ENCODE measurements at places on chromosomes 2 and 18. TPM values are rescaled to one million over a fixed set of nuclear protein-coding genes. Genes with fewer than 3 reads are reported as not detected.

DNA sequence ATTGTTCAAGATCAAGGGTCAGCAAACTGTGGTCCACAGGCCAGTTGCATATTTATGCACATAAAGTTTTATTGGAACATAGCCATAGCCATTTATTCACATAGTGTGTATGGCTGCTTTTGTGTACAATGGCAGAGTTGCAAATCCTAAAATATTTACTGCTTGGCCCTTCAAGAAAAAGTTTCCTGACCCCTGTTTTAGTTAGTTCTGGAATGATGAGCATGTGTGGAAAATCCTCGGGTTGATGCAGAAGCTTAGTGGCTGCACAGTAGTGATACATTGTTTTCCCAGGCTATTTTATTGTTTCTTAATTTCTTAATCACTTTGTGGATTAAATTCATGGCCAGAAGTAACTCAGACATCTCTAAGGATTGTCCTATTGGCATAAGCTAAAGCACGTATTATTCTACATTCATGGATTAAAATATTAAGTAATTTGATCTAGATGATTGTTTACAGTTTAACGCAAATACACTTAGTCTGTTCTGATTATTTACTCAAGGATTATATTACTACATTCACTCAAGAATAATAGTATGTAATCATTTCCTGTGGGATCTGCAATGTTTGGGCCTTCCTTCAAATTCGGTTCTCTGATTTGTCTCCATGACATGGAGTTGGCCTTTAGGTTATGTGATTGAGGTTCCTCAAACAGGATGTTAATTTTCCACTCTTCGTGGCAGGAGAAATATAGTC, 165.5 kb downstream of the TMEM247 start:
- DNase-seq: no peak

GRCh38 chr18:36265015-36265414, 32.5 kb upstream of the FHOD3 start:
- no peak for DNase-seq

Gene SOCS6
- 36.5 TPM for polyA plus RNA-seq

GRCh38 chr2:195468771-195469170, 188.3 kb upstream of the SLC39A10 start:
- no peak for DNase-seq

Gene KIF1A
- 0.26 TPM for polyA plus RNA-seq

DNA sequence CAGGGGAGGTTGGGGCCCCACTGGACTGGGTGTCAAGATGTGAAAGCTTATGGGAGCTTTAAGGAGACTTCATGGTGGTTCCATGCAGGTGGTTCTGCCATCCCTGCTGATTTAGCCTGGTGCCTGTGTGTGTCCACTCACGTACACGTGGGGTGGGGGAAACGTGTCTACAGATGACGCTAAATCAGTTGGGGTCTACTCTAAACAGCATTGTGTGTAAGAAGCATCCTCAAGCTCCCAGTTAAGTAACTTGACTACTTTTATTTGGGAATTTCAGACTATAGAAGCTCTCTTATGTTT, 47.1 kb downstream of the BCL2L11 start:
- no peak for DNase-seq

Gene DSEL
- 0.17 TPM for polyA plus RNA-seq

DNA sequence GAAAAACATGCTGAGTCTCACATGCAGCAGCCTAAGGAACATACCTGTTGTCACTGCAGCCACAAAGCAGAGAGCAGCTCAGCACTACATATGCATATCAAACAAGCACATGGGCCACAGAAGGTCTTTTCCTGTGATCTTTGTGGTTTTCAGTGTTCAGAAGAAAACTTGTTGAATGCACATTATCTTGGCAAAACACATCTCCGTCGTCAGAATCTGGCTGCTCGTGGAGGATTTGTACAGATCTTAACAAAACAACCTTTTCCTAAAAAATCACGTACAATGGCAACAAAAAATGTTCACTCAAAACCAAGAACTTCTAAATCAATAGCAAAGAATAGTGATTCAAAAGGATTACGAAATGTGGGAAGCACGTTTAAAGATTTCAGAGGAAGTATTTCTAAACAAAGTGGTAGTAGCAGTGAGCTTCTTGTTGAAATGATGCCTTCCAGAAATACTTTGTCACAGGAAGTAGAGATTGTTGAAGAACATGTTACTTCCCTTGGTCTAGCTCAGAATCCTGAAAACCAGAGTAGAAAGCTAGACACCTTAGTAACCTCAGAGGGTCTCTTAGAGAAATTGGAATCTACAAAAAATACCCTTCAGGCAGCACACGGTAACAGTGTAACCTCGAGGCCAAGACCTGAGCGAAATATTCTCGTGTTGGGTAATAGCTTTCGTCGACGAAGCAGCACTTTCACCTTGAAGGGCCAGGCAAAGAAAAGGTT, 34.1 kb downstream of the ZNF407 start:
- no peak for DNase-seq

Gene MC5R
- polyA plus RNA-seq: not detected

- DNase-seq: no peak
These were observed 441.8 kb downstream of the CMPK2 start for GRCh38 chr2:6423944-6424343.

Gene SOWAHC
- 13.4 TPM for polyA plus RNA-seq

DNA sequence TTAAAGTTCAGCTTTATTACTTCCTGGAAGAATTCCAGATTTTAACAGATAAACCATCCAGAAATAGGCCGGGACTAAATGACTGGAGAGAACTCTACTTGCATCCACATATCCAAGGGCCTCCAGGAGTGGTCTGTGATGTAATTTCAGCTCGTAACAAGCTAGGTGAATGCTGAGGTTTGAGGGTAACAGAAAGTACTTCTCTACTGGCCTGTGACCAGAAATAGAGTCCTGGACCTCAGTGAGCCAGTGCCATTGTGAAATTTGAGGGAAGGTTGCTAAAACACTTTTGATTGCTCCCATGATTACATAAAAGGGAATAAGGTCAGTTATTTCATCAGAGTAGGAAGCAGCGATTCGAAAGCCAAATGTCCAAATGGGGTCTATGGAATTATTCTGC, 158.1 kb downstream of the DOCK10 start:
- no peak for DNase-seq

DNA sequence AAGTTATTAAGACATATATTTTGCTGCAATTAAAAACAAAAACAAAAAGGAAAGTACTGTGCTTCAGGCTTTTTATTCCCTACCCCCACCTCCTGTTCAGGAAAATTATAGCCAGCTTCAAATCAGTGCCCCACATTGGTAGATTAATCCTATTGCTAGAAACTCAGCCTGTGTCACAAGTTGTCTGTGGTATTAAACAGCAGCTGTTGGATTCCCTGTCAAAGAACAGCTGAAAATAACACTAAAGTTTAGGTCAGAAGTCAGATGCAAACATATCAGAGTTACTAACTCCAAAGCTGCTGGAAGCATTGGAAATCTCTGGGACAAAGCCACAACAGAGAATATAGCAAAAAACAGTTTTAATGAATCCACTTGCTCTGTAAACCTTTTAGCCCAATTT, 818 bp upstream of the CCDC141 start:
- DNase-seq: no peak

DNA sequence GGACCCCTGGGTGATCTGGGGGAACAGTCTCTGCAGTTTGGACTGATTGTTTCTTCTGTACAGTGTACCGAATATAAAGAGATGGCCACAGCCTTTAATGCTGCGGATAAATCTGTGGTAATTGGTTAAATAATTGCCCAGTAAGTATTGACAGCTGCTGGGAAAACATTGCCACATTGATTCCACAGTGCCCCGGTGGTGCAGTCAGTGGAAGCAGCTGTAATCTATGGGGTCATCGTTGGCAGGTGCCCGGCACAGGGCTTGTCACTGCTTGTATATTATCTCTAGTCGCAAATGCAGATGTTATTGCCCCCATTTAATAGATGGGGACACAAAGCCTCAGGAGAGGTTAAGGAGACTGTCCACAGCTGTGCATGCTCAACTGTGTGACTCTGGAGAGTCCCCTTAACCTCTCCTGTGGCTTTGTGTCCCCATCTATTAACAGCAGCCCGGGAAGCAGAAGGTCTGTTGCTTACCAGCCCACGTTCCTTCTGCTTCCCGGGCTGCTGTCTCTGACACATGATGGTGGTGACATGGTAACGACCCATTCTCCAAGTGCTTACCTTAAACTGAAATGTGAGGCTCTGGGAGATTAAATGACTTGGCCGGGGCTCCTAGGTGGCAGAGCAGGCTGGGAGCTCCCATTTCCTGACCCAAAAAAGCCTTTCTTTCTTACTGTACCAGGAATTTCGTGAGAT, 76.9 kb downstream of the NCK2 start:
- DNase-seq: no peak

GRCh38 chr2:136162438-136162837, 44.5 kb upstream of the CXCR4 start:
- DNase-seq: no peak

Gene GPR39
- 13.3 TPM for polyA plus RNA-seq

Gene SLC11A1
- polyA plus RNA-seq: 0.14 TPM

DNA sequence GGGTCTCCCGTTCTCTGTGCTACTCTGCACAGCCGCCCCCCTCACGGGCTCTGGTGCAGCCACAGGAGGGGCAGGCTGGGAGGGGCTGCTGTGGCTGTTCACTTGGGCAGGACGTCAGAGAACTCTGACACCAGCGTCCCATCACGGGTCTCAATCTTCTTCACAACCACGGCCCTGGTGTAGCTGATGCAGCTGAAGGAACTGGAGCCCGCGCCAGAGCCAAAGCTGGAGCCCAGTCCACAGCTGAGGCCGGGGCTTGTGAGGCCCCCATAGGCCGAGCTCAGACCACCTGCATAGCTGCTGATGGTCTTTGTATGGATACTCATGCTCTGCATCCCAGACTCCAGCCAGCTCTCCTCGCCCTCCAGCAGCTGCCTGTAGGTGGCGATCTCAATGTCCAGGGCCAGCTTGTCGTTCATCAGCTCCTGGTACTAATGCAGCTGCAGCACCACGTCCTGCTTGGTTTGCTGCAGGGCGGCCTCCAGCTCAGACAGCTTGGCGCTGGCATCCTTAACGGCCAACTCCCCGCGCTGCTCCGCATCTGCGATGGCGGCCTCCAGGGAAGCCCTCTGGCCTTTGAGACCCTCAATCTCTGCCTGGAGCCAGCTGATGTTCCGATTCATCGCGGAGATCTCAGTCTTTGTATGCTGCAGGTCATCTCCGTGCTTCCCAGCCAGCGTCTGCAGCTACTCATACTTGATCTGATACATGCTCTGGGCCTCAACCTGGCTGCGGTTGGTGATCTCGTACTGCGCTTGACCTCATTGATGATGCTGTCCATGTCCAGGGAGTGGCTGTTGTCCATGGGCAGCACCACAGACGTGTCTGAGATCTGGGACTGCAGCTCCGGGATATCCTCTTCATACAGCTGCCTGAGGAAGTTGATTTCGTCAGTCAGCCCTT, 7.4 kb upstream of the DUSP19 start:
- peak; percentile 75 for DNase-seq

Gene CWC22
- polyA plus RNA-seq: 15.7 TPM

GRCh38 chr18:47944972-47945852, 14.8 kb upstream of the SMAD2 start:
- DNase-seq: no peak

- DNase-seq: peak; percentile 44
These were observed 38.7 kb upstream of the HAAO start for GRCh38 chr2:42830922-42831574.

DNA sequence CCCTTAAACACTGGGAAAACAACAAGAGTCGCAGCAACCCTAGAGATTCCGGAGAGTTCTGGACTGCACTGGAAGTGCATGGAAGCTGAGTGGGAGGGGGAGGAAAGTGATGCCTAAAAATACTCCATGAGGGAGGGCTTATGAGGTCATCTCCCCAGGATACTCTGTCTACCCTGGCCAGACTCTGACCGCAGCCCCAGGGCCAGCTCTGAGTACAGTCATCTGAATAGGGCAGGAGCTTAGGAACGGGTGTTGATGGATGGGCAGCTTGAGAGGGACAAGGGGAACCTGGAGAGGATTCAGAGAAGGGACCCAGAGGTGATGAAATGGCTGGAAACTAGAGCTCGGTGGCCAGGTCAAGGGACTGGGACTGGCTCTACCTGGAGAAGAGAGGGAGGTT, 79.3 kb upstream of the IGFBP5 start:
- DNase-seq: no peak

DNA sequence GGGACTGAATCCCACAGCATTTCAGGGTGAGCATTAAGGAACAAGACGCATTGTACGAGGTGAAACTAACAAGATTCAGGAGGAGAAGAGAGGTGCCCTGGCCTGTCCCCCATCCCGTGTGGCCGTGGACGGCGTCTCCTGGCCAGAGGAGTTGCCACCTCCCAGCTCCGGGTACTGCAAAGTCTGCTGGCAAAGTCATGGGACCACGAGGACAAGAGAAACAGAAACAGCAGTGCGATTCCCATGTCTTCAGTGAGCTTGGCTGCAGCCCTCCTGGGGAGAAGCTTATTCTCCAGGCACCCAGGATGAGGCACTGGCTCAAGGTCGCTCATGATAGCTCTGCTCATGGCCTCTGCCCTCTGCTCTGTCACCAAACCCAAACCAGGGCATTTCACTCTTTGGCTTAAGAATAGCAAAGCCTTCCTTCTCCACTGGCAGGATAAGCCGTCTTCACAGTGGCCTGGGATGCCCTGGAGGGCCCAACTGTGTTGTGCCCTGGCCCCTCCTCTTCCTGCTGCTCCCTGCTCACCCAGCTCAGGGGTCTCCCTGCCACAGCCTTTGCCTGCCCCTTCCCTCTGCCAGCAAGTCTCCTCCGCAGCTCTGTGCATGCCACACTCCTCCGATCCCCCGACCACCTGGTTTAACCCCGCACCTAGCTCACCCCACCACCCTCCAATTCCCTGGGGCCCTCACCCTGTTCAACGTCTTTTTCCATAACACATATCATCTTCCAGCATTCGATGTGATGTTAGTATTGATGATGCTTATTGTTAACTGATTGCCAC, 144.8 kb downstream of the PXDN start:
- DNase-seq: no peak

GRCh38 chr2:238286095-238286494, 2.3 kb downstream of the PER2 start:
- no peak for DNase-seq

DNA sequence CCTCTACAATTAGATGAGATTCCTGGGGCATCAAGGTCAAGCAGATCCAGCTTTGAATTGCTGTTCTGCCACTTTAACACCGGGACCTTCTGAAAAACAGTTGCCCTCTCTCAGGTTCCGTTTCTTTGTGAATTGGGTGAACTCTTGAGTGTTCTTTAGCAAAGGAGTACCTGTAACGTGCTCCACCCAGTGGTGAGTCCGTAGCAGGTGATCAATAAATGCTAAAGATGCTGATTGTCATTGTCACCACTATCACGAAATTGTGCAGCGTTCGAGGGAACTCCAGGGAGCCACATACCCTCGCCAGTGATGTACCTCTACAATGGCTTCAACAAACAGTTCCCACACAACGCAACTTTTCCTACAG, 81.9 kb downstream of the TCF7L1 start:
- no peak for DNase-seq

Gene DNAH7
- 0.49 TPM for polyA plus RNA-seq

Gene CGREF1
- polyA plus RNA-seq: 4.5 TPM

GRCh38 chr2:202104286-202104870, 31.3 kb downstream of the KIAA2012 start:
- peak; percentile 65 for DNase-seq

DNA sequence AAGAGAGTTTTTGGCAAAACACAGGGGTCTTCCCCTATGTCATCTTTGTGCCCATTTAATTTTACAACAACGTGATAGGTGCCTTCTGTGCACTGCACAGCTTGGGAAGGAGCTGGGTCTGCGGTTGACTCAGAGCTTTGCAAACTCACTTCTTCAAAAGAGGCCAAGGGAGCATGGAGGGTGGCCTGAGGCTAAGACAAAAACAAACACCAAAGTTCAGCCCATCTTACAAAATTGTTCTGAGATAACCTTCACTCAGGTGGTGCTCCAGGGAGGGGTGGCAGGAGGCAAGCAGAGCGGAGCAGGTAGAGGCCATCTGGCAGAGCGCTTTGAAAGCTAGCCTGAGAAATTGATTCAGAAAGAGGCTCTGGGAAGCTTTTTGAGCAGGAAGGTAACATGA, 9.8 kb downstream of the SOWAHC start:
- DNase-seq: no peak
